ENCODE measurements at places on chromosomes 6 and 20.

DNA sequence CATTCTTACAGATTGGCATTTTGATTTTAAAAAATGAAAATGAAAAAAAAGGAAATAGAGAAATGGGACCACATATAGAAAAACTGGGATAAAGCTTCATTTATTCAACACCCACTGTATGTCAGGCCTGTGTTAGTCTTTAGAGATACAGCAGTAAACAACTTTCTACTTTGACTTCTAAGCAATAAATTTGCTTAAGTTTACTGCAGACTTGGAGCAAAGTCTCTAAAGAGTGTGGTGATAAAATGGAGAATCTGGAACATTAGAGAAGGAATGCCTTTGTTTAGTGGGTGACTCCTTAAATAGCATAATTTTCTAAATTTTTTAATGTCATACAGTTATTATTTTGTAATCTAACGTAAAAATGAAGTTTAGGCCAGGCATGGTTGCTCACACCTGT lies 80.7 kb upstream of the CNKSR3 start:
- no peak for DNase-seq

GRCh38 chr20:32006841-32007786 lies 3.1 kb upstream of the CCM2L start:
- no peak for DNase-seq

- no peak for DNase-seq
These were observed 27.0 kb downstream of the SNAI1 start for GRCh38 chr20:50009521-50010454.

- no peak for DNase-seq
These were observed 397.4 kb downstream of the MAFB start for GRCh38 chr20:40291493-40292135.
